ENCODE measurements at places on chromosomes 4 and X.

DNA sequence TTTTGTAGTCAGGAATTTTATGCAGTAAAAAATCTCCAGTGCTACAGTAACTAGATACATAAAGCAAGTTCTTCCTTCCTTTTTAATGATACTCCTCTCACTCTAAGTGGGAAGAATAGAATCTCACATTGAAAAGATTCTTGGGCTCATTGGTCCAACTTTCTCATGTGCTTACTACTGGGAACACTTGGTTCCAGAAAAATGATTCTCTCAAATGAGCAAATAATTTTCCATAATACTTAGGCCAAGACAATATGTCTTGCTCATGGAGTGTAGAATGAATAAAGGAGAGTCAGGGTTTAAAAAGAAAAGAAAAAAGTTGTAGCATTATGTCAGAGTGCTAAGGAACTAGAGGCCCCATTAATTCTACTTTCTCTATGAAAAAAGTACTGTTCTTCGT lies 197.8 kb downstream of the RASL11B start:
- DNase-seq: no peak

- DNase-seq: no peak
Measured at GRCh38 chrX:53263597-53264094, 17.7 kb downstream of the IQSEC2 start.

DNA sequence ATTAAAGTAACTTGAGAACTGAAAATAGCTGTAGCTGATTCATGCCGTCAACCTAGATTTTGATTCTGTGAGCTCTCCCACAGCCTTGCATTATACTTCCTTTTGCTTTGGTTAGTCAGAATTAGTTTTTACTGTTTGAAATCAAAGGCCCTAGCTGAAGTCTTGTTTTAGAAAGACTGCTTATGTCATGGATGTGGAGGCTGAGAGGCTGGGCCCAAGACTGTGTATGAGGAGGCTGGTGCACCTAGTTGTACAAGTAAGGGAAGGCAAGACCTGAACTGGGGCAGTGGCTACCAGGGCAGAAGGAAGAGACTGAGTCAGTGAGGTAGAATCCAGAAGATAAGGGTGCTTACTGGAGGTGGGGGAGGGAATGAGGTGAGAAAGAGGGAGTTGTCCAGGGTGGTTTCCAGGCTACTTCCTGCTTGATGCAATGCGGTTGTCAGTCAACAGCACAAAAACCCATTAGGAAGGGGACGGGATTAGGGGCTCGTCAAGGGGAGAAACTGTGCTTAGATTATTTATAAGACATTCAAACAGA lies 76.2 kb upstream of the PAGE3 start:
- DNase-seq: no peak

DNA sequence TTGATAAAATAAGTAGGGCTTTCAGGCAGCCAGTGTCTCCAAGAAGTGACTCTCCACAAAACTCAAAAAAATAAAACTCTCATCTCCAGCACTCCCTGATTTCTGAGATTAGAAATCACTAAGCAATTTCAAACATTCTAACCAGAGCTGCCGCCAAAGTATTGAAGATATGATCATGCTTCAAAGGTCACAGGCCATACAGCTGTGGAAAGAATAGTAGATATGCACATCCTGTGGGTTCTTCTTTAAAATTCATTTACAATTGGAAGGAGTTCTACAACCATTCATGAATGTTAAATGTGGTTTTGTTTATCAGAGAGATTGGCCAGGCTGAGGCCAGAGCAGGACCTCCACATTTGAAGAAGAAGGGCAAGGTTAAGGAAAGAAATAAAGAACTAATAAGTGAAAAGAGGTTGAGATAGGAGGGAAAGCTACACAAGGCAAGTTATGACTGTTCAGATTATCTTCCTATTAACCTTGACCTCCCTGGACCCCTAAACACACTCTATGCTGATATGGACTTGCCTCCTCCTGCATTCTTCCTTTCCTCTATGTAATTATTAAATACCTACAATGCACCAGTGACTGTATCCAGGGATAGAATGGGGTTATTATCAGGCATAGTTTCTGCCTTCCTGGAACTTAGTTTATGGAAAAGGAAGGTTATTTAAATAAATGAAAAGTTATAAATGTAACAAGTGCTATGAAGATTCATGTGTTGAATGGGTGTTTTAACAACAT lies 56.4 kb downstream of the USP38 start:
- DNase-seq: no peak

GRCh38 chr4:85812776-85813175 lies 337.8 kb downstream of the ARHGAP24 start:
- no peak for DNase-seq

DNA sequence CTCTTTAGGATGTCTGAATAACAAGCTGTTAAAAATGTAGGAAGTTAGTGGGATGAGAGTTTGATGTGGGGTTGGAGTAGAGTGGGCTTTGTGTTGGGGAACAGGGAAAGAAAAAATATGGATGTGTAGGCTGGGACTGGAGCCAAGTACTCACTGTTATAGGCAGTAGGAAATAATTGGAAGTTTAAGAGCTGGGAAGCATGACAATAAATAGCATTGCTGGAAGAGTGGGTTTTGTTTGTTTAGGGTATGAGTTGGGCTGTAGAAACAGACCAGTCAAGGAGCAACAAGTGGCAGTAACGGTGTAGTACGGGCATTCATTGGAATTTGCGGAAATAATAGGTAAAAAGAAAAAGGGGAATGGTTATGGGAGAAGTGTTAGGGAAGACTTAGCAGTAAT lies 81.6 kb downstream of the KDM6A start:
- DNase-seq: no peak

GRCh38 chrX:10457092-10457491 lies 163.3 kb downstream of the MID1 start:
- no peak for DNase-seq

DNA sequence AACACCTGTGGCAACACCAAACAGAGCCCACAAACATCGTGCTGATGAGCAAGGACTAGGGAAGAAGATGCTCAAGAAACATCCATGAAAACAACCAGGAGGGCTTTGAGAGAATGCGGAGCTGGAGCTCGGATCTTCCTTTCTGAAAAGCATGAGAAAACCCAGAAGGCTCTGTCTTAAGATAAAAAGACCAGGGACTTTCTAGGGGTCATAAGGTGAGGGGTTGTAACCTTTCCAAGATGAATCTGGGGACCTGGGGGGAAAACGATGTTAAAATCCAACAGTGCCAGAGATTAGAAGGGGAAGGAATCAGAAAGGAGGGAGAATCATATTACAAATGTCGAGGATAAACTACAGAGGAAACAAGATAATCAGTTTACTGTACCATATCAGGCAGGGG lies 10.1 kb downstream of the GK2 start:
- DNase-seq: no peak

DNA sequence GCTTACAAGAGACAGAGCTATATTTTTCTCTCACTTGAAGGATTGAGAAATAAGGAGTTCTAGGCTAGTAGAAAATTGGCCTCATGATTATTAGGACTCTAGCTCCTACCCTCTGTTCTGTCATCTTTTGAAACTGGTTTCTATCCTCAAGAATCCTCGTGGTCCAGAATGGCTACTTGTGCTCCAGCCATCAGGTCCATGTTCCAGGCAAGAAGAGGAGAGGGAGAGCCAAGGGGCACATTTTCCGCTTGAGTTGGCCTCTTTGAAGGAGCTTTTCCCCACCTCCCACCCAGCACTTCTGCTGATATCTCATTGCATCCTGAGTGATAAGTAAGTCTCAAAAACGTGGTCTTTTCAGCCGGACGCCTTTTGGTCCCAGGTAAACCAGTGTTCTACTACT lies 7.2 kb upstream of the SORBS2 start:
- no peak for DNase-seq

DNA sequence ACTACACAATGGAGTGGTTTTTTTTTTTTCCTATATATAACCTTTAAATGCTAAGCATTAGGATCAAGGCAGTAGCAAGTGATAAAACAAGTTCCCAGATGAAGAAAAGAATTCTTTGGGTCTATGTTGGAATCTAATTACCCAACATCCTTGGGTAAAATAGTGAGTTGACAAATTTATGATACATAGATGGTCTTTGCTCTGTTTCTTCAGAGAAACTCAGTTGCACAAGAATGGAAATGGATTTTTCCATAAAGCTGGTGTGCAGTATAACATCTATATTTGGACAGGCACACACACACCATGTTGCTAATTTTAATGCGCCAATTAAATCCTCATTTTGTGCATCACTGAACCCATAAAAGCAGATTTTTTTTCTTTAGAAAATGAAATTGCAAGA lies 137.0 kb upstream of the MED14 start:
- DNase-seq: no peak

DNA sequence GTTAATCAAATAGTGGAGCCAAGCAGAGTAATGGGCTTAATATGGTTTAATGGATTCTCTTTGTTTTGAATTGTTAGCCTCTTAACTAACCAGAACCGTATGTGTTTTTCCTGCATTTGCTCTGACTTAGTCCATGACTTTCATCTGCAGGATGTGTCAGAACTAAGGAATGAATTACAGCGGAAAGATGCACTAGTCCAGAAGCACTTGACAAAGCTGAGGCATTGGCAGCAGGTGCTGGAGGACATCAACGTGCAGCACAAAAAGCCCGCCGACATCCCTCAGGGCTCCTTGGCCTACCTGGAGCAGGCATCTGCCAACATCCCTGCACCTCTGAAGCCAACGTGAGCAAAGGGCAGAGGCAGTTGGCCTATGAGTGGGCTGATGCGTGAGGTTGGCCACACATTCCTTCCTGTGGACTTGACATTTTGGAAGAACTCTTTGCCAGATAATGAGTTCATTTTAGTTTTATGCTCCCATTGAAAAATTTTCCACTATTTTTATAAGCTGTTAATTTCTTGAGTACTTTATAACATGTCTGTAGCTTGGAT lies 9.1 kb downstream of the MED28 start:
- no peak for DNase-seq

DNA sequence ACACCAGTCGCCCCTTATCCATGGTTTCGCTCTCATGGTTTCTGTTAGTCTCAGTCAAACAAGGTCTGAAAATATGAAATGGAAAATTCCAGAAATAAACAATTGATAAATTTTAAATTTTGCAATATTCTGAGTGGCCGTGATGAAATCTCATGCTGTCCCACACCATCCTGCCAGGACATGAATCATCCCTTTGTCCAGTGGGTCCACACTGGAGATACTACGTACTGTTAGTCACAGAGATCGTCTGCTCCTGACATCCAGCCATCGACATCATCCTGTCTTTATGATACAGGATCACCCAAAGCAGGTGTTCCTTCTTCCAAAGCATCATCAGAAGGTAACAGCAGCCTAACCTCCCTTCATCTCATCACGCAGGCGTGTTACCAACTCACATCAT lies 76.5 kb upstream of the MSX1 start:
- no peak for DNase-seq

DNA sequence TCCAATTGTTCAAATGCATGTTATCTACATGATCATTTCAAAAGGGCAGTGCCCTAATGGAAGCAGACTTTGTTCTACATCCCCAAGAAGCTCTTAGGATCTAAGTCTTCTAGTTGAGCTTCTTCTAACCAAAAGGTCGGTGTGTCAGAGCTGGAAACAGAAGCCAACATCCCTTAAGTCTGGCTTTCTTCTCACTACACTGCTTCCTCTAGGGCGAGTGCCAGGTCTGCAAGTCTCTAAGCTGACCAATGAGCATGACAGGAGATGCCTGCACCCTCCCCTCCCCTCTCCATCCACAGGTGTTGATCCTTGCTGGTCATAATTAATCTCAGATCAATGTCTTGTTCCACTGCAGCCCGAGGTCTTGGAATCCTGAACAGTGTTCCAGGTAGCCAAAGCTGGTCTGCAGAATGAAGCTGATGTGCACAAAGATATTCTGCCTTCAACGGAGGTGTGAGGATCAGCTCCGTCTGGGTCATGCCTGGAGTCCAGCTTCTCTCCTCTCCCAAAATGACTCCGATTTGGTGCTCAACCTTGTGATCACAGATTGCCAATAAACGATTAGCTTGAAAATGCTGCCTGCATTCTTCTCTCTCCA lies 44.1 kb downstream of the WDR1 start:
- no peak for DNase-seq

- no peak for DNase-seq
Measured at GRCh38 chr4:38523524-38524448, 140.2 kb upstream of the KLF3 start.

DNA sequence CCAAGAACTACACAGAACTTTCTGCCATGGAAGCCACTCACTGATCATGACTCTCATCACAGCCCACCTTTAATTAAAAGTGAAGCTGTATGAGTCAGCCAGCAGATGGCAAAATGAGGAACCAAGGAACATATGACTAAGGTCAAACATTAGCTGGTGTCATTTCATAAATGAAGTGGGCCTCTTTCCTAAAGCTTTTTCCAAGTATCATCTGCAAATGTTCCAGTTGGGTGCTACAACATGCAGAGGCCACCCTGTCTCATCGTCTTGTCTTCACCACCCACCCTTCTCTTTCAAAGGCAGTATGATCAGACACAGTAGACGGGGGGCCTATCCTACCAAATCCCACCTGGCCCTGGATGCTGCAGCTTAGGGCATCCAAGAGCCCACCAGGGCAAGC lies 9.2 kb upstream of the EOLA1 start:
- no peak for DNase-seq

All from amygdala (tissue), 56 donors.